ENCODE measurements at places on chromosomes 3 and 15.

- DNase-seq = no peak
Observed at GRCh38 chr15:63422891-63423590, 41.4 kb upstream of the CA12 start.

DNA sequence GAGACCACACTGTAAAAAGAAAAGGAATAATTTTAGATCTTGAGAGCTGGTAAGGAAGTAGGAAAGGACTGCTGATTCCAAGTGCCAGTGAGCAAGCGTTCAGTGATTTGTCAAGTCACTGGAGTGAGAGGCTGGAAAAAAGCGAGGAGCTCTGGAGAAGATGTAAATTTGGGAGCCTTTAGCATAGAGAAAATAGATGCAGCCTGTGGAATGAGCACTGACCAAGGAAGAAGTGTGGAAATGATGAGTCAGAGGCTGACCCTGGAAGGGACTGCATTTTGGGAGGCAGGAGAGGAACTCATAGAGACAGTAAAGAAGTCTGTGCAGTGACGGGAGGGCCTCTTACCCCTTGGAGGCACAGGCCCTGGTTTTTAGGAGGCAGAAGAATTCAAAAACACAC lies 17.1 kb upstream of the ABTB1 start:
- DNase-seq = no peak

DNA sequence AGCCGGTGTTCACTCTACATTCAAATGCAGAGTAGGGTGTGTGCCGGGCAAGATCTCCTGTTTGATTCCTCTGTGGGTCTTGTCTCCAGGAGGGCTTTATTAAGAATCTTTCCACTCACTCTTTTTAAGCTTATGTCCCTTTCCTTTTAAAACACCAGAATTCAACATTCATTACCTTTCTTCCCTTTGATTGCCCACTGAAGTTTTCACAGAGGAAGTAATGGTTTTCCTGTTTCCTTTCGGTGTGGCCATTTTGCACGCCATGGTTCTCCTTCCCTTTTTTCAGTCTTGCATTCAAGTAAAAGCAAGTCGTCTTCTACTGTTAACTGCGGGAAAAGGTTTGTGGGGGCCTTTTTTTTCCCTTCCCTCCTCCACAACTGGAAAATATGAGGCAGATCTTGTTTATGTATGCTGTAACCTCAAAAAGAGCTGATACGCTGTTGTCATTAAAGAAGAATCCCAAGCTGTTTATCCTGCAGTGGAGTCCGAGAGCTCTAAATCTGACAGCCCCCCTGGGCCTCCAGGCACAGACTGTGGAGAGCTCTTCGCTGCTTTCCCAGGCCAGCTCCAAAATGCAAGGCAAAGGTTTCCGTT lies 40.5 kb downstream of the FILIP1L start:
- DNase-seq = no peak

DNA sequence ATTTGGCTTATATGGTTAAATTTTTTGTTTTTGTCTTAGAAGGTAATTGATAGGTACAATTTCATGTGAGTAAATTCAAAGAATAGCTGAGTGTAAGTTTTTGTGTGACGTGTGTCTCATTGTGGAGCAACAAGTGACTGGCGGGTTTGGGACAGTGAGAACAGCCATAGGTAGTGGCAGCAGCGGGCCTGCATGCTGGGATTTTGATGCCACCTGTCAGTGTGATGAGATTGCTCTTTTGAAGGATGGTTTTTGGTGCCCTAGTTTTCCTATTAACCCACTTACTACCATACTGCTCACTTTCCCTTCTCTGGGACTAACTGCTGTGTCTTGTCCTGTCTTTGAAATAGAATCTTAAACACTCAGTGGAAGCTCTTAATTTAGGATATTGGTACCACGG lies 522.6 kb downstream of the NAALADL2 start:
- DNase-seq = no peak

DNA sequence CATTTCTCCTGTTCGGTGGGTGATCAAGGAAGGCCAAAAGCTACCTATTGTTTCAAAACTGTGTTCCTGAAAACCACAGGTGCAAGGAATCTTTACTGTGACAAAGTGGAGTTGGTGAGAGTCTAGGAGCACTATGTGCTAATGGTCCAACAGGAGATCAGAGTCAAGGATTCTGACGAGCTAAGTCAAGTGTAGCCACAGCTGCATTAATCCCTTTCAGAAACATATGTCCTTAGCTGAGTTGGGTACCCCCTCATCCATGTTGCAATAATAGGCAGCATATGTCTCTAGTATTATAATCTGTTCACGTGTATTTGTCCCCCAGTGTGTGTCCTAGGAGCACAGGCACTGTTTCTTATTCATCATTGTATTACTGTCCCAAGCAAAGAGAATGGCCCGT lies 1.7 kb downstream of the VPS39 start:
- DNase-seq = no peak

- no peak for DNase-seq
Observed at GRCh38 chr3:119145500-119146167, at the start of gene TEX55. Gene TEX55 (plus strand): TSS chr3:119146165. CDS start chr3:119146190, 25 bp downstream.

- DNase-seq = no peak
Observed at GRCh38 chr3:152381881-152382295, 113.2 kb downstream of the MBNL1 start.

GRCh38 chr3:179771797-179772196 lies 119.0 kb downstream of the USP13 start:
- DNase-seq = no peak

DNA sequence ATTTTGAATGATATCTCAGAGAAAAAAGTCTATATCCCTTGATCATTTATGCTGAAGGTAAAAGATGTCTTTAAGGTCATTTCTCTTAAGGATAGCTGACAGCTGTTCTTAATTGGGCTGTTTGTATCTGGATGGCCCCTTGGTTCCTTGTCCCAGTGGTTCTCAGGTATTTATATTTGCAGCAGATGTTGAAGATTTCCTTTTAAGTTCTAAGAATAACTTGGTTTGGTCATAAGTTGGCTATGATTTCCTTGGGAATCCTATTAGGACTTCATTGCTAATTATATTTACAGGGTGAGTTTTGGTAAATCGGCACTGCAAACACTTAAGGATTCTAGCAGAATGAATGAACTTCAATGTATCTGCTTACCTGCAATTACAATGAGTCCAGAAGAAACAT lies 460.4 kb upstream of the SGO1 start:
- no peak for DNase-seq

- DNase-seq = no peak
Observed at GRCh38 chr3:132669256-132669777, 9.2 kb downstream of the UBA5 start.

DNA sequence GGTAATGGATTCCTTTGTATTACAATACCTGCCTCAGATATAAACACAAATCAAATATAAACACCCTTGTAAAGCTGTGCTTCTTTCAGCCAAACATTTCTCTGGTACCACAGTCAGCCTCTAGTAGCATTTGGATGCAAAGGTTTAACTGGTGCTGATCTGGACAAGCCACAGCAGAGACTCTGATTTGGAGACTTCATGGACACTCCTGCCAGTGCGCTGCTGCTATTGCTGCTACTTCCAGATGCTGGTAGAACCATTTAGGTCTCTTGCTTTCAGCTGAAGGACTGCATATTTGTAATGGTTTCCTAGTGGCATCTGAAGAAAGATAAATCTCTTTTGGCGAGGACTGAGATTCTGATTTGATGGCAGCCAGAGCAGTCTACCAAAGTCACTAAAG lies 36.9 kb downstream of the NCK1 start:
- no peak for DNase-seq

DNA sequence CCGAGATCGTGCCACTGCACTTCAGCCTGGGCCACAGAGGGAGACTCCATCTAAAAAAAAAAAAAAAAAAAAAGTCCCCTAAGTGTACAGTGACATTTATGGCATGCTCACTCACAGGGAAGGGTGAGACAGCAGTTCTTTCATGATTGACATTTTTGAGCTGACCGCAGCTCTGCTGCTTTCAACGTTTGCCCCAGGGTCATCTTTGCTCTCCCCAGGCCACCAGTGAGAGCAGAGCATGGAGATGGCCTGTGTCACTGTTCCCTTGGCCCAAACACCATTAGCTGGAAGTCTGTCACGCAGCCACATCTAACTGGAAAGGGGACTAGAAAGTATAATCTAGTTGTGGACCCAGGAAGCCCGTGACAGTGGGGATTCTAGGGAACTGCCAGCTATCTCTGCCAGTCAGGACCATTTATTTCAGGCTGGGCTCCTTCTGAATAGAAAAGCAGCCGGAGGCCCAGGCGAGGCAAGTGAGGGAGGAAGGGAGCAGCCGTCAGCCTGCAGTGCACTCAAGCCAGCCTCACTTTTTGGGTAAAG lies 193.4 kb upstream of the HES1 start:
- no peak for DNase-seq

- DNase-seq = no peak
Observed at GRCh38 chr15:73956743-73957135, 30.5 kb downstream of the LOXL1 start.

GRCh38 chr15:35963326-35963725 lies 417.4 kb upstream of the DPH6 start:
- no peak for DNase-seq

DNA sequence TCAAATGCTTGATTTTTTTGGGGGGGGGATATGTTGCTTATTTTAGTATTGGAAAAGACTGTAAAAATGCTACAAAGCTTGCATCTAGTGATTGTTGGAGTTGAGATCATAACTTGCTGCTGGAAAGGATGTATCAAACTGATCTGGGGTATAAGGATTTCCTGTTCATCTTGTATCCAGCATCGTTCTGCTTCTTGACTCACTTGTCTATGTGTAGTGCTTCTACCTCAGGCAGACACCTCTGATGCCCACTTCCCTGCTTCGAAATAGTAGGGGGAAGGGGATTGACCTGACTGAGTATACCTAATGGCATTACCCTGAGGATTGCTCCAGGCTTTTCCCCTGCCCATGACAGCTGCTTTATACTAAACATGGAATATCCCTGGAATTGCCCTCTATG lies 42.7 kb downstream of the STT3B start:
- no peak for DNase-seq

DNA sequence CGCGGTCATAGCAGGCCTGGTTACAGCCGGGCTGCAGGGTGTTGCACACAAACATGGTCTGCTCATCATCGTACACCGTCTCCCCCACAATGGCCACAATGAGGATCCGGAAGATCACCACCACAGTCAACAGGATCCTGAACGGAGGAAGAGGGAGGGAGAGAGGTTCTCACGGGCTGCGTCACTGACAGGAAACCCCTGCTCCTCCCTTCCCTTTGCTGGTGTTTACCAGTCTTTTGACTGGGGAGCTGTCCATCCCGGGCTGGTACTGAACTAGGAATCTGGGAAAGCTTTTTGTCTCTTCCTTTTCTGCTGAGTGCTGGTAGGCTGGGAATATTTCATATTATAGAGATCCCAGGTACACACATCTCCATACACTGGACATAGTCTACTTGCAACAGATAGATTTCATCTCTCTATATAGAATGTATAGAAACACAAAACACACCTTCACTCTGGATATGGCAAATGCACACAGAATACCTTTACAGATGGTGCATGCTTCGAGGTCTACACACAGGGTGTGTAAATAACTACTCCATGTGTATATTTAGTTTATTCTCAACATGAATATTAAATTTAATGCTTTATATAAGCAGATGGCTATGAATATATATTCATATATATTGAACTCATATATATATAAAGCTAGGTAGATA lies 1.4 kb downstream of the GJD2 start:
- no peak for DNase-seq

DNA sequence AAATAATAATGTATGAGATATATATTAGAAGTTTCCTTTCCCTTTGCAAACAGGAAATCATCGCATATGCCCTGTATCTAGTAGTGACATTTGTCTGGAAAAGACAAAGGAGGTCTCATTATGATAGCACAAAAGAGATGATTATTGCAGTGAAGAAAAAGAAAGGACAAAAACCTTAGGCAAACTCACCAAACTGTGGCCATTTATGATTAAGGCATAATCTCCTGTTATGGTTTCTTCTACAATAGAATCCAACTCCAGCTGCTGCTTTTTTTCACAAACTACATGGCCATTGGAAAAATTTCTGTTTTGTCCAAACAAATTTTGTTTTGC lies 218.2 kb downstream of the ATP8B4 start:
- no peak for DNase-seq

DNA sequence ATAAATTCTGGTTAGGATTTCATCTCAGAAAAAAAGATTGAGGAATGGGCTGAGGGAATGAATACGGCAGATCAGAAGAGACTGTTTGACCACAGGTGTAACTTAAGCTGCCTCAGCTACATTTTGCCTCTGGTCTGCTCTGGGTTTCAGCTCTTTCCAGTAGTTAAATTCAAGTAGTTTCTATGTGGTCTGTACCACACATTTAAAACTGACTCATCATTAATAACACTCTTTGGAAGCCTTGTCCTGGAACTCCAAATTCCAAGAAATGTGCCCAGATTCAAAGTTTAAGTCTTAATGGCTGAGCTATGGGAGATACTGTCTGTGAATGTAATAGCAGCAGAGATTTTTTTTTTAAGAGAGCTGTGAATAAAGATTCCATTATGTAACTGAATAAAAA lies 133.1 kb upstream of the IGSF10 start:
- no peak for DNase-seq

DNA sequence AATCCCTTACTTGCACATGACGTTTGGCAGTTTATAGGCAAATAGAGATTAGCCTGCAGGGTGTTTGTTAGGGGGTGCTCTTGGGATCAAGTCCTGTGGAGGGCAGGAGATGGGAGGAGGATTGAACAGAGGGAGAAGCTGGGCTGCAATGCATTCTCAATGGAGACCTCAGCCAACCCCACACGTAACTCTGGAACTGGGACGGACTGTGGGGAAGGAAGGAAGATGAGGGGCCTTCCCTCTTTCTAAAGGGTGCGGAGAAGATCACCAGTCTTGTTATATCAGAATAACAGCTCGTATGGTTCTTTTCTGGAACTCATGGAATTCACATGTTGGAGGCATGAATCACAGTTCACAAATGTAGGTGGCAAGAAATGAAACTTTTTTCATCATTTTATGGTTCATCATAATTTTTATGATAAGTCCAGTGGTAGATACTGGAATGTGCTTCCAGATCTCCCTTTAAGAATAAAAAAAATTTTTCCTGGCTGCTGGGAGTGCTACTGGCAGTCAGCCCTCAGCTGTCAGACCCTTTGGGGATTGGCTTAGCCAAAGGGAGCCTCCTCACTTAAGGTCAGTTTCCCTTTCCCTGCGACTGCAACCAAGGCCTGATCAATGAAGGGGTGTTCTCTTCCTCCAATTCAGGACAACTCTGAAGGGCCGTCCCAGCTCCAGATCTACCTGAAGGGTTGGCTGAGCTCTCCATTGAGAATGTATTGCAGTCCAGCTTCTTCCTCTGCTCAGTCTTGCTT lies 20.5 kb upstream of the LYZL4 start:
- no peak for DNase-seq

- DNase-seq = no peak
Observed at GRCh38 chr3:99833617-99834205, 16.0 kb downstream of the CMSS1 start.

- DNase-seq = no peak
Observed at GRCh38 chr15:74696398-74696729, 540 bp upstream of the EDC3 start.

GRCh38 chr3:20776692-20777091 lies 590.7 kb upstream of the SGO1 start:
- no peak for DNase-seq

- DNase-seq = no peak
Observed at GRCh38 chr3:50050361-50050760, 38.4 kb upstream of the RBM5 start.

GRCh38 chr3:60765776-60766175 lies 485.5 kb downstream of the FHIT start:
- DNase-seq = no peak

- DNase-seq = no peak
Observed at GRCh38 chr15:25811481-25811906, 51.6 kb downstream of the ATP10A start.
